ENCODE measurements at places on chromosomes 1 and 21. TPM values are rescaled to one million over a fixed set of nuclear protein-coding genes. Genes with fewer than 3 reads are reported as not detected.
A peak's percentile ranks its signal among the peaks of the same experiment; 100 is the strongest.

Gene OR2L13
- total RNA-seq = not detected

Gene RGS8
- total RNA-seq = not detected

Gene PTCH2
- total RNA-seq = 1.5 TPM

Gene USP1
- 23.8 TPM for total RNA-seq

Gene LCA5L
- total RNA-seq = 3.0 TPM

Gene CCDC190
- 0.23 TPM for total RNA-seq

Gene SLC26A9
- total RNA-seq = 0.13 TPM

Gene UQCRH
- total RNA-seq = 213 TPM

Gene TPTE
- not detected for total RNA-seq

- DNase-seq = no peak
These were observed 7.7 kb downstream of the NOC2L start for GRCh38 chr1:951364-951763.

DNA sequence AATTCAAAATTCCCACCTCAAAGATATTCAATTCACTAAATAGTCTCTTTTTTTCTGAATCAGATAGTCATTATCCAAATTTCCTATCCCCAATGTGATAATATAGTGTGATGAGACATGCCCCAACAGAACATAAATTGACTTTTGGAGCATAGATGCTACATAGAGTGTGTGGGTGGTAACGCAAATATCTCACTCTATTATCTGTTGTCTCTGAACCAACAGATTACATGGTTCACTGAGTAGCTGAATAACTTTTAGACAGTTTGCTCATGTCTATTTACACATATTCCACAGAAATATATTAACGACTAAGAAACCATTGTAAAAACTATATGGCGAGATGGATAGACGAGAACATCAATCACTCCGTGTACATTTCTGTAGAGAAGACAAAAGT is 209.9 kb downstream of the BARHL2 start:
- DNase-seq = no peak

DNA sequence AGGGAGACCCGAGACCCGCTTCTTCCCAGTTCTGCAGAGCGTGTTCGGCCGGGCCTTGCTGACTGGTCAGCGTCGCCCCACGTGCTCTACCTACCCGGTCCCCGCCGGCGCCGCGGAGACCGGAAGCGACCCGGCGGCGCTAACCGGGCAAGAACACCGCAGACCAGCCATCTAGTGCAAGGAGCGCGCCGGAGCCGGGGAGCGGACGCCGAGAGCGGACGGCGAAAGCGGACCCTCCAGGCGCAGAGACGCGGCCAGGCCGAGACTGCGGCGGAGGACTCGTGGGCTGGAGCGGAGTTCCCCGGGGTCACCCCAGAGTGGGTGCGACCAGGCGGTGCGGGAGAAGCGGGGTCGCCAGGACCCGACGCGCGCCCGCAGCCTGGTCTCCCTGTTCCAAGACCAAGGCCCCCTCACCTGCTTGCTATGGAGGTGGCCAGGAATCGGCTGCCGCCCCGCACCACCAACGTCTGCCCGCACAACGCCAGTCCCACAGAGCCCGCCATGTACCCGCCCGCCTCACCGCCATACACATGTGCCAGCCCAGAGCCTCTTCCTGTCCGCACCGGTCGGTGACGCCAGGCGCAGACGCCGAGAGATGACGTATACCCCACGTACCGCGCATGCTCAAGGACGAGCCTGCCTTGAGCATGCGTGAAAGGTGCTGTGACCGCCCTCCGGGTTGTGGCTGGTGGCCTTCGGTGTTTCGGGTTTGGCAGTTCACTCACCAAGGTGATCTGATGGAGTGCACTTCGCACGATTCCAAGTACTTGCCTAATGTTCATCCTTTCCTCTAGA is at the start of gene WDR4:
TSS of gene WDR4 (minus strand) at position 547 of the 795 bp plus-strand sequence. CDS start at position 503, 44 bp downstream.
- peak; percentile 99 for DNase-seq

GRCh38 chr1:42943166-42943565 is 15.5 kb downstream of the SLC2A1 start:
- DNase-seq = peak; percentile 89

DNA sequence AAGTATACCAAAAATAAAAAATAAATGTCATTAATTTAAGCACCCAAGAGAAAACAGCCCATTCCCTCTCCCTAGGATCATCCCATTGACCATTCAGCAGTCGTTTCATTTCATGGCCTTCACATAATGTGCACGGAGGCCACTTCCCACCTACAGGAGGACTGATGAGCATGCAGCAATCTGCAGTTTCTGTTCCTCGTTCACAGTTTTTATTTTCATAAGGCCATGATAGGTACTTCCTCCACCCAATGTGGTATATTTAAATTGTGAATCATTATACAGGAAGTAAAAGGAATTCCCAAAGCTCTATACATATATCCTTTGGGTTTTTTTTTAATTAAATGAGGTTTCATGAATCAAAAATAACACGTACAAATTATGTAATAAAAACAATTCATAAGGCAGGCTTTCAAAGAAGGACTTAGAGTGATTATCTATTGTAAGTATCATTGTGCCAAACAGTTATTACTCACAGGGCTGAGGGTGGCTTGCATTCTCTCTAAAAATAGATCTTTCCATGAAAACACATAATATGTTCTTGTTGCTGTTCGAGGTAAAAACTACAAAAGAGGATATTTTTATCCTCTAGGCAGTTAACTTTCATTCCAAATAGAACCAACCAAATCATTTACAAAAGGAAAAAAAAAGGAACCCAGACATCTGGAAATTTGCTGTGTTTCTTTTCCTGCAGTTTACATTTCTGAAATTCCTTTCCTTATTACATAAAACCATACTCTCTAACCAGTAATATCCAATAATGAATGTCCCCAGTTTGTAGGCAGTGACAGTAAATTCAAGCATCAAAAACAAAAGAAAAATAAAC is 27.5 kb upstream of the SLC44A3 start:
- no peak for DNase-seq

GRCh38 chr1:27542463-27543273 is 52.7 kb upstream of the WASF2 start:
- DNase-seq = peak; percentile 77

GRCh38 chr1:111032295-111032897 is 68.7 kb upstream of the LRIF1 start:
- DNase-seq = no peak

- no peak for DNase-seq
These were observed 1.6 kb downstream of the NRIP1 start for GRCh38 chr21:15063081-15063813.

- no peak for DNase-seq
These were observed 57.4 kb upstream of the RGS18 start for GRCh38 chr1:192100686-192101468.

DNA sequence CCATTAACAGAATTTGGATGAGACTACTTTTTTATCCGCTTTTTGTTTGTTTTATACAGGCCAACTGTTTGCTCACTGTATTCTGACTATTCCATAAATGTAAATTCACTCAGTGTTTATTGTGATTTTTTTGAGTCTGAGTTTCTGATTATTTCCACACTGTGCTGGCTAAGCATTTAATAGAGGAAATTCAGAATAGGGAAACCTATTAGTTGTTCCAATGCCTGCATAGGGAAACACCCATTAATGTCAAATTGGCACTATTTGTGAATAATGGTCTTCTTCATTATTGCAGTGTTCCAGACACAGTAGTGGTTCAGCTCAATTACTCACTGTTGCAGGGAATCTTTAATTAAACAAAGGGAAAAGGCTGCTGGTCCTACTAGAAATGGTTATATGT is 174.7 kb upstream of the SGIP1 start:
- no peak for DNase-seq

- no peak for DNase-seq
These were observed 26.6 kb upstream of the RD3 start for GRCh38 chr1:211518330-211519289.

Data from ureter (tissue), 1 donor.